HCT116 (cell line): ENCODE measurements at places on chromosomes 6 and 20. TPM values are rescaled to one million over a fixed set of nuclear protein-coding genes. Genes with fewer than 3 reads are reported as not detected.

- H3K27me3 ChIP-seq, result no peaks in the 10 kb centered on the region
- H3K4me3 ChIP-seq, result no peak overlapping the region
- DNase-seq, result no peak
- H3K4me1 ChIP-seq, result no peaks in the 10 kb centered on the region
Measured at GRCh38 chr20:38559764-38560163, 21.2 kb upstream of the ADIG start.

The RIPPLY2 gene
- total RNA-seq, result not detected

The SSTR4 gene
- total RNA-seq, result not detected

The WFDC8 gene
- total RNA-seq, result not detected

The MYCT1 gene
- not detected for total RNA-seq

- H3K4me1 ChIP-seq, result no peaks in the 10 kb centered on the region
- no peak for DNase-seq
- no peaks in the 10 kb centered on the region for H3K36me3 ChIP-seq
- H3K4me3 ChIP-seq, result no peak overlapping the region
- H3K27ac ChIP-seq, result no peak overlapping the region
Measured at GRCh38 chr6:70210462-70210861, 92.4 kb downstream of the COL9A1 start.

The GNAS gene
- 699 TPM for total RNA-seq
